Caco-2 (cell line): ENCODE measurements at places on chromosomes 5 and 9. TPM values are rescaled to one million over a fixed set of nuclear protein-coding genes. Genes with fewer than 3 reads are reported as not detected.

- no peaks in the 10 kb centered on the region for H3K27me3 ChIP-seq
- no peaks in the 10 kb centered on the region for H3K4me1 ChIP-seq
- no peak for DNase-seq
- no peak overlapping the region for H3K27ac ChIP-seq
These were observed 155.7 kb downstream of the RMI1 start for GRCh38 chr9:84136119-84136868.

- H3K27me3 ChIP-seq = no peaks in the 10 kb centered on the region
- peaks cover 13% of the 10 kb centered on the region for H3K4me1 ChIP-seq
- no peak overlapping the region for H3K4me3 ChIP-seq
- no peak overlapping the region for H3K27ac ChIP-seq
- H3K36me3 ChIP-seq = no peaks in the 10 kb centered on the region
These were observed 79.9 kb upstream of the NEURL1B start for GRCh38 chr5:172561151-172561550.

GRCh38 chr5:72057816-72058215 is 49.5 kb upstream of the MAP1B start:
- H3K4me3 ChIP-seq = no peak overlapping the region
- H3K36me3 ChIP-seq = no peaks in the 10 kb centered on the region
- H3K27me3 ChIP-seq = no peaks in the 10 kb centered on the region
- H3K27ac ChIP-seq = no peak overlapping the region
- H3K4me1 ChIP-seq = no peaks in the 10 kb centered on the region
- no peak for DNase-seq

GRCh38 chr9:84969736-84970135 is 300.2 kb downstream of the NTRK2 start:
- no peaks in the 10 kb centered on the region for H3K36me3 ChIP-seq
- no peak for DNase-seq
- H3K4me1 ChIP-seq = no peaks in the 10 kb centered on the region
- no peaks in the 10 kb centered on the region for H3K27me3 ChIP-seq

- H3K4me1 ChIP-seq = no peaks in the 10 kb centered on the region
- H3K36me3 ChIP-seq = no peaks in the 10 kb centered on the region
- no peak overlapping the region for H3K4me3 ChIP-seq
These were observed 83.2 kb upstream of the SMIM15 start for GRCh38 chr5:61245486-61245885.

- DNase-seq = no peak
- no peak overlapping the region for H3K4me3 ChIP-seq
- H3K27ac ChIP-seq = no peak overlapping the region
These were observed 283.2 kb upstream of the CLINT1 start for GRCh38 chr5:158142156-158142555.

DNA sequence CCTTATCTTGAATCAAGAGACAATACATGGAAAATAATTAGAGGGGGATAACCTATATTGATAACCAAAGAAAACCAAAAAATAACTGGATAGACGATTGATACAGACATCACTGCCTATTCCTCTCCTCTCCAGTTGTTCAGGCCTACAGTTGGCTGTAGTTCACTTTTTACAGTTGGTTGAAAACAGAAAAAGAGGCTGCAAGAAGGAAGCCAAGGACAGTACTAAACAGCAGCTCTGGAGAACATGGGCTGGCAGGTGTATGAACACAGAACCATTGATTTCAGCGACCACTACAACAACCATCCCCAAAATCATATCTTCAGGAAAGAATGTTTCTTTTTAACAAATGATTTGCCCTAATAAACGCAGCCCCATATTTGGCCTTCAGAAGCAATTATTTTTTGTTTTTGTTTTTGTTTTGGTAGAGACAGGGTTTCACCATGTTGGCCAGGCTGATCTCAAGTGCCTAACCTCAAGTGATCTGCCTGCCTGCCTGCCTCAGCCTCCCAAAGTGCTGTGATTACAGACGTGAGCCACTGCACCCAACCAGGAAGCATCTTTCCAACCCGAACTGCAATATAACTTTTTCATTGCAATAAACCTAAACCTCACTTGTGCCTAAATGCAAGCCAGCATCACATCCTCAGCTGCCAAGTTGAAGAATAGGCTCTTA is 64.3 kb downstream of the MLLT3 start:
- no peak for DNase-seq
- no peaks in the 10 kb centered on the region for H3K36me3 ChIP-seq
- H3K4me3 ChIP-seq = no peak overlapping the region
- peaks cover 11% of the 10 kb centered on the region; the same call in 1 of the 2 replicates for H3K4me1 ChIP-seq

DNA sequence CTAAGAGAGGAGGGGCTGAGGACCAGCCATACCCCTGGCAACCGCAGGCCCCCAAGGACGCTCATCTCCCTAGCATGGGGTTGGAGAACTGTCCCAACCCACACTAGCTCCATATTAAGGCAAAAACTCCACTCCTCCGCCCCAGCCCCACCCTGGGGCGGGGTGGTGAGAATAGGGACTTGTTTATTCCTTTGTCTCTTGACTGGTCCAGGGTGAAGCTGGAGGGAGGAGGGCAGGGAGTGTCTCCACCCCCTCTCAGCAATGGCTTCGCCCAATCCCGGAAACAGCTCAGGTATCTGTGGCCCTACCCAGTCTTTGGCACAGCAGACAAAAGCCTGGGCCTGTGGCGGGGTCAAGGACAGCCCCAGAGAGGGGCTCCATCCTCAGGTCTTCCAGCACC is 16.9 kb downstream of the PRRX2 start:
- H3K27ac ChIP-seq = no peak overlapping the region
- H3K4me1 ChIP-seq = peaks cover 9% of the 10 kb centered on the region; the same call in 1 of the 2 replicates
- no peak overlapping the region for H3K4me3 ChIP-seq
- no peaks in the 10 kb centered on the region for H3K36me3 ChIP-seq
- DNase-seq = no peak

DNA sequence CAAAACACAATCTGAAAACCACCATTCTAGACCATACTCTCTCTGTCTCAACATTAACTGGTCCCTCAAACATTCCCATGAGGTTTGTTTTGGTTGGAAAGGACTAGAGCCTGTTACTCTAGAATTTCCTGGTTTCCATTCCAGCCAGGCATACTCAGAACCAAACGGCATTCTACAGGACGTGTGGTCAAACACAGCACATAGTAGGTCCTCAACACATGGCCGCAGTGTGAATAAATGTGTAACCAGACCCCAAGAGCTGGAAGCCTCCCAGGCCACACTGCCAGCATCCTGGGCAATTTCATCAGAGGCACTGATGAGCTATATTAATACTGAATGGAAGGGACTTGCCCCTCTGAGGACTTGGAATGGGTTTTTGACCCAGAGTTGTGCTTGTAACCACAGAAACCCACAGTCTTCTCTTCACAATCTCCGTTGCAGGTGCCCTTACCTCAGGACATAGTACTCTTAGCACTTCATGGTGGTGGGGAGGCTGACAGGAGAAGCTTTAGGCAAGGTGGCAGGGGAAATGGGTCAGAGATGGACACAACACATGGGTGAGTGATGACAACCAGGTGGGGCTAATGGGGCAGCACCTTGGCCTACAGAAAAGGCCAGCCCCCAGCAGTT is 66.0 kb downstream of the ZNF366 start:
- no peak overlapping the region for H3K27ac ChIP-seq
- H3K4me1 ChIP-seq = no peaks in the 10 kb centered on the region
- no peaks in the 10 kb centered on the region for H3K36me3 ChIP-seq
- no peaks in the 10 kb centered on the region for H3K27me3 ChIP-seq

DNA sequence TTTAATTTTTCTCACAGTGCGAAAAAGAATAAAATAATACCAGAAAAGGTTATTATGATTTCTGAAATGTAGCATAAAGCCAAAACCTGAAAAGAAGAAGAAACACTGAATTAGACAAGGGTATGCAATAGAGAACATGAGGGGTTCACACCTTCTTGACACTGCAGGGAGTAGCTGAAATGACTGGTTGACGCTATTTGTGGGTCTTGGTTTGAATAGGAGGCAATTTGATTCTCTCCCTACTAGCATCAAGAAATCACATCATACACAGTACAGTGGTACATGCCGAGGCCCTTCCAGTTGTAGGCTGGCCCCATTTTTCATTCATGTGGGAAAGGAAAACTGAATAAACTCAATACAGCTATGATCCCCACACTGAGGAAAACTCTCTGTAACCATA is 68.6 kb downstream of the NR3C1 start:
- no peak overlapping the region for H3K4me3 ChIP-seq
- no peaks in the 10 kb centered on the region for H3K4me1 ChIP-seq
- DNase-seq = no peak

- DNase-seq = peak; percentile 70
- peak overlapping the region; percentile 69 for H3K27ac ChIP-seq
- H3K36me3 ChIP-seq = peaks cover 3% of the 10 kb centered on the region; the same call in 1 of the 2 replicates
- peaks cover 7% of the 10 kb centered on the region; the same call in 1 of the 2 replicates for H3K4me1 ChIP-seq
- no peak overlapping the region for H3K4me3 ChIP-seq
These were observed 20.7 kb downstream of the GOLGA2 start for GRCh38 chr9:128254855-128255759.

The CARD6 gene
- 0.14 and 0.26 TPM in 2 replicates for total RNA-seq

The S1PR3 gene
- 0.95 and 1.00 TPM in 2 replicates for total RNA-seq

The IZUMO3 gene
- total RNA-seq = not detected in 2 replicates

The HRH2 gene
- not detected in 2 replicates for total RNA-seq

The BAAT gene
- 1.1 and 1.3 TPM in 2 replicates for total RNA-seq

The MSX2 gene
- total RNA-seq = 59.7 and 64.4 TPM in 2 replicates

The ATOSB gene
- total RNA-seq = 5.8 and 6.4 TPM in 2 replicates
